ENCODE measurements at places on chromosomes 5 and 9.

GRCh38 chr5:103411711-103412110 lies 150.9 kb downstream of the NUDT12 start:
- DNase-seq, result no peak

- DNase-seq, result no peak
Measured at GRCh38 chr9:101791938-101792337, 53.5 kb upstream of the GRIN3A start.

GRCh38 chr5:170251462-170251861 lies 18.7 kb downstream of the C5orf58 start:
- no peak for DNase-seq

DNA sequence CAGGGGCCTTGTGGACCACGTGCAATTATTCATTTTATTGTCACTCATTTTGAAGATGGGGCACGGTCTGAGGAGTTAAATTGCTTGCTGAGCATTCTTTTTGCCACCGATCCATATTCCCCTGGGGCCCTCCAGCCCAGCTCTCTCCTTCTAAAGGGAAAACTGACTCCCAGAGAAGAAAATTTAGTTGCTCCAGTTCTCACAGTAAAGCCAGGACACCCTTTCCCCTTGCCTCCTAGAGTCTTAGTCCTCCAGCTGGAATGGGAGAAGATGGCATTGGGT lies 1.0 kb upstream of the PANK3 start:
- no peak for DNase-seq

GRCh38 chr5:33231935-33232334 lies 208.8 kb upstream of the TARS1 start:
- DNase-seq, result no peak

- DNase-seq, result no peak
Measured at GRCh38 chr5:132049559-132049958, 10.9 kb upstream of the IL3 start.

DNA sequence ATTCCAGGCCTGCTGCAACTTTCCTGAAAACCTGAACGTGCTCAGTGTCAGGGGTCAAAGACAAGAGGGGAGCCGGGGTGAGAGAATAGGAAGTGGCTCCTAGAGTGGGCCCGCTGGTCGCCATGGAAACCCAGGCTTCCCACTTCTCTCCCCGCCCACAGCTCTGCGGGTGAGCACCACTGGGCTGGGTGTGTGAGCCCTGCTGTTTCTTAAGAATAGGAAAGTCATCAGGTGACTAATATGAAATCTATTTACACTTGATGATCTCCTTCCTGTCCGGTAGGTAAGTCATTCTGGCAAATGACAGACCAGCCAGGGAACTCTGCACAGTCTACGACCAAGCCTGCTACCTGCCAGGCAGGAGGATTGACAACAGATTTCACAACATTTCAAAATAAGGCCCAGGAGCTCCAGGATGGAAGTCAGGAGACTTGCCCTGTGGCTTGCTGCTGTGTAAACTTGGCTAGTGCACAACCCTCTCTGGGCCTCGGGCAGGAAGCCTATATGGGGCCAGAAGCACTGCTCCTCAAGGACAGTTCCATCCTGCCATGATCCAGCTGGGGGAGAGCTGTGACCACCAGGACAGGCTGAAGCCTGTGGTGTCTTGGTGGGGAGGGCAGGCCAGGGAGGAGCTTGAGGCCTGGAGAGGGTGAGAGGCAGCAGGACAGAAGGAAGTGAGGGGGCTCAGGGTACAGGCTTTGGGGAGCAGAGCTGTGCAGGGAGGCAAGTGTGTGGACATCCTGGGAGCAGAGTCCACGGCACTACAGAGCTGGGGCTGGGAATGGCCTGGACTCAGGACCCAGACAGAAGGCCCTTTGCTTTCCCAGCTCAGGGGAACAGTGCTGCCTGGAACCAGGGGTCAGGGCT lies 60.6 kb downstream of the SHB start:
- no peak for DNase-seq

- DNase-seq, result peak; percentile 91
Measured at GRCh38 chr5:77180167-77181081, 30.1 kb upstream of the PDE8B start.

- no peak for DNase-seq
Measured at GRCh38 chr9:120926397-120926928, at the start of gene TRAF1. TRAF1 (minus strand) TSS chr9:120926796; CDS start chr9:120926075, 721 bp downstream.

DNA sequence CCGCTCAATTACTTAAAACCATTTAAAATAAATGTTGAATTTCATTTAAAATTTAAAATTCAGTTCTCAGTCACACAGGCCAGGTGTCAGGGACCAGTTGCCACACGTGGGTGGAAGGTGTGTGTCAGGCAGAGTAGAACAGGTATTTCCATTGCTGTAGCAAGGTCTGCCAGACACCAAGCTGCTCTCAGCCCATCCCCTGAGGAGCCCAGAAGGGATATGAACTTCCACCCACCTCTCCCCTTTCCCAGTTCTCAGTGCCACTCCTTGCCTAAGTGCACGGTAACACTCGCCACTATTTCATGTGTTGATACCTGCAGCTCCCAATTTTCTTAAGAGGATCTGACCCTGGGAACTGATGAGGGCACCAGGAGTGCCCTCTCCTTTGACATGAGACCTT lies 12.7 kb downstream of the SYK start:
- no peak for DNase-seq

- no peak for DNase-seq
Measured at GRCh38 chr9:124452326-124452725, 2.1 kb downstream of the ADGRD2 start.

DNA sequence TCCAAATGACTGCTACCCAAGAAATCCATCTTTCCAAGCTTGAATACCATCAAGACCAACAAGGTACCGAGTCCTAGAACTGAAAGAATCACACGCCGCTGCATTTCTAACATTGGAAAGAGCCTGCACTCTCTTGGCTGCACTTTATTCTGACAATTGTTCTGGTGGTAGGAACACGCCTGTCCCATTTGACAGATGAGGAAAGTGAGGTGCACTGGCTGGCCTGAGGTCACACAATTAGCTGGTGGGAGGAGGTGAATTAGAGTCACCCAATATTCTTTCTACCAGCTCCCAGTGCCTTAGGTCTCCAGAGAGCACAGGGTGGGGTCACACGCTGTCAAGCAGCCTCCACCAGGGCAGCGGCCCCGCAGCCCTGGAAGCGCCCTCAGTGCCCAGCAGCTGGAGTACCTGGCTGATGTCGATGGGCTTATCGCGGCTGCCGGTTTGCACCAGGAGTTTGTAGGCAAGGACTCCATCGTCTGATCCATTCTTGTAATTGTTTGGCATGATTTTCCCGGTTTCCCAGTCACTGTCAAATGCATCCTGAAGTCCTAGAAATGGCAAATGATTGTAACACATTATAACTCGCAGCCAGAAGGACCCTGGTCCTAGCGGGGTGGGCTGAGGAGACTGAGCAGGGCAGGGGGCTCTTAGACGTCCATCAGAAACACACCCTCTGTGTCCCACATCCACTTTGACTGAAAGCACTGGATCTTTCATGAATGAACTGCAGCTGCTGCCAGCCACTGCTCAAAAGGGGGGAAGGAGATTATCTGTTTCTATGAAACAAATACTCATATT lies 55.1 kb downstream of the PTCH1 start:
- no peak for DNase-seq

DNA sequence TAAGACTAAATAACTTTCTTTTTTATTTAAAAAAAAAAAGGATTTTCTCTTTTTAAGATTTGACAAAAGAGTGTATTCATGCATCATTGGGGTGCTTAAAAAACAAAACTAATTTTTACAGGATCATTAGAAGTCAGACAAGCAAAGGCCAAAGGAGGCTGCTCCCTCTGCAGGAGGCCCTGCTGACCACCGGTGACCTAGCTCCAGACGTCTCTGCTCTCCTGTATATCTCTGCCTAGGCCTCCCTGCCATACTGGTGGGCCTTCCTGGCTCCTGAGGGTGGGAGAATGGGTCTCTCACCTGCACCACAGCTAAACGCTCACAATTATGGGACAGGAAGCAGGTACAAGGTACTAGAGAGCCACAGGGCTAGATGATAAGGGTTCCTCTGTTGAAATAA lies 36.6 kb downstream of the CSF2 start:
- no peak for DNase-seq

GRCh38 chr9:87310827-87311523 lies 186.7 kb upstream of the DAPK1 start:
- DNase-seq, result no peak

GRCh38 chr9:18678821-18679590 lies 205.1 kb downstream of the ADAMTSL1 start:
- DNase-seq, result no peak

- DNase-seq, result no peak
Measured at GRCh38 chr5:105730982-105731381, 1939.8 kb downstream of the EFNA5 start.
